COLO829 (cell line): ENCODE measurements at places on chromosomes 13 and 19.
A peak's percentile ranks its signal among the peaks of the same experiment; 100 is the strongest.

GRCh38 chr13:97328222-97328790 is 105.7 kb upstream of the RAP2A start:
- DNase-seq = no peak

DNA sequence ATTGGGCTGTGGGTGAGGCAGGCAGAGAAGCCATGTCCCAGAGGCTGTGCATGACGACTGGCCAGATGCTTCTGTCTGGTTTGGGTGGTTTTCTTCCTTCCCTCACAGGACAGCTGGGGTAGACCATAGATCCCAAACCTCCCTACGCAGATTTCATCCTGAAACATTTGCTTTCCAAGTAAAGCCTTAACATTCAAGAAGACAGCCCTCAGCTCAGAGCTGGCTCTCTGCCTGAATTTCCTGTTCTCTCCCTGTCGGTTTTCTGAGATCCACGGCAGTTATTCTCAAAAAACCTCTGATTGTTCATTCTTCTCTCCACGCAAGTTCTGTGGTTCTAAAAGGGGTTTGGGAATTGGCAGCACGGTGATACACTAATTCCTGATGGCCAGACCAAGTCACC is 25.3 kb downstream of the UQCRFS1 start:
- DNase-seq = no peak

DNA sequence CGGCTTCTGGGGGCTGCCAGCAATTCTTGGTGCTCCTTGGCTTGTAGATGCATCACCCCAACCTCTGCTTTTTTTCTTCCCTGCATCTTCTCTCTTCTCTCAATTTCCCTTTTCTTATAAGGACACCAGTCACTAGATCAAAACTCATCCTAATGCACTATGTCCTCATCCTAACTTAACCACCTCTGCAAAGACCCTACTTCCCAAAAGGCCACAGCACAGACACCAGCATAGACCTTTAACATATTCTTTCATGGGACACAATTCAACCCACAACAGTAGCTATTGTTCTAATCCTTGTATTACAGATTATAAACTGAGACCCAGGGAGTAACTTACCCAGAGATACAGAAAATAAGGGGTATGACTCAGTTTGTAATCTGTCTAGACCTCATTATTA is 47.0 kb downstream of the RUBCNL start:
- no peak for DNase-seq

DNA sequence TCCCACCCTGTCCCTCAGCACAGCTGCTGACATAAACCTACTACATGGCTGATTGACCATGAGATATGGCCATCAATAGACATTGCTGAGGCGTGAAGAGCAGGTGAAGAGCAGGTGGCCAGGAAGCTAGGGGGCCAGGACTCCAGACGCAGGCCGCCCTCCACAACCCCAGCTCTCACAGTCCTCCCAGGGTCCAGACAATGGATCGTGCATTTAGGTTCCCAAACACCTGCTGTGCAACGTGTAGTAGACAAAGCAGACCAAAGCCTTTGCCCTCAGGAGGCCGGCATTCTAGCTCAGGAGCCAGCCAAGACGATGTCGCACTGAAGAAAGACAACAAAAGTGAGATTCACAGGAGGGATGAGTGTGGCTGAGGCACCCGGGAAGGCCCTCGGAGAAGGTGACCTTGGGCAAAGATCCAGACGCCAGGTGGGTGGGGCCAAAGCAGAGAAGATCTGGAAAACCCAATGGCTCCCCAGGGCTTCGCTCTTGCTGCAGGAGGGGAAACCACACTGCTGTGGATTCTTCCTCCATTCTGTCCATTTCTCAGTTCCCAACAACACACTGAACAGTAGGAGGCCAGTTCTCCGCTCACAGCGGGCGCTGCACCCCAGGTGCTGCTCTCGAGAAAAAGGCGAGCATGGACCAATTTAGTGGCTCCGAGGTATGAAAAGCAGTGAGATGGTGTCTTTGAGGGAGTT is 1.4 kb downstream of the FFAR1 start:
- no peak for DNase-seq

GRCh38 chr19:44401139-44402115 is at the start of gene ZNF285:
TSS of gene ZNF285 (minus strand) at chr19:44401608. CDS start at chr19:44397213, 4,395 bp downstream.
- peak; percentile 76 for DNase-seq

- DNase-seq = peak; percentile 74
Measured at GRCh38 chr19:12611361-12611699, 610 bp downstream of the ZNF791 start.

DNA sequence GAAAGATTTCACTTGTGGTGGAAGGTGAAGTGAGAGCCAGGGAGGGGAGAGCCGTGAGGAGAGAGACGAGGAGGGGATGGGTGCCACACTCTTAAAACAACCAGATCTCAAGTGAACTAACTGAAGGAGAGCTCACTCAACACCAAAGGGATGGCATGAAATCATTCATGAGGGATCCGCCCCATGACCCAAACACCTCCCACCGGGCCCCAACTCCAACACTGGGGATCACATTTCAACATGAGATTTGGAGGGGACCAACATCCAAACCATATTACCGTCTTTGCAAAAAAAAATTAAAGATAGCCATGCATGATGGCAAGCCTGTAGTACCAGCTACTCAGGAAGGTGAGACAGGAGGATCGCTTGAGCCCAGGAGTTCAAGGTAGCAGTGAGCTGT is 34.9 kb upstream of the POP4 start:
- DNase-seq = no peak

GRCh38 chr13:96925916-96926628 is 68.2 kb downstream of the OXGR1 start:
- no peak for DNase-seq
